Keratinocyte (primary cell): ENCODE measurements at places on chromosomes 5 and 9.
A peak's percentile ranks its signal among the peaks of the same experiment; 100 is the strongest.

DNA sequence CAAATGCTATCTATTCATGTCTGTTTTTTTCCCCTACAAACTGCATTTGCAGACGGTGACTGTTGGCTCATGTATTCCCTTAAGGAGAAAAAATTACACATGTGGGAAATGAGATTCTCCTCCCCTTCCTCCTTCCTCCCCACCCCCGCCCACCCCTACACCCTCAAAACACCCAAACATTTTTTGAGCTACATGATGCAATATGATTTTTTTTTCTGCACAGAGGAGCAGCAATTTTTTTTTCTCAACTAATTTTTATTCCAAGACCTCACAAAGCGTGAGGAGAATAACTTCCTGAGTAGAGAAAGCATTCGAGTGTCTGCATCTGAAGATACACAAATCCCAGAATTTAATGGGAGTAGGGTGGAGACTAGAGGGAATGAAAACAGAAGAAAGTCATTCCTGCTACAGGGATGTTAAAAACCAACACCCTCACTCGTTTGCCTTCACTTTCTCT, 118.1 kb downstream of the PRDM6 start:
- DNase-seq: no peak
- no peaks in the 10 kb centered on the region for H3K27me3 ChIP-seq
- no peak overlapping the region for H3K4me3 ChIP-seq
- no peak overlapping the region for H3K27ac ChIP-seq
- H3K4me1 ChIP-seq: peaks cover 7% of the 10 kb centered on the region

DNA sequence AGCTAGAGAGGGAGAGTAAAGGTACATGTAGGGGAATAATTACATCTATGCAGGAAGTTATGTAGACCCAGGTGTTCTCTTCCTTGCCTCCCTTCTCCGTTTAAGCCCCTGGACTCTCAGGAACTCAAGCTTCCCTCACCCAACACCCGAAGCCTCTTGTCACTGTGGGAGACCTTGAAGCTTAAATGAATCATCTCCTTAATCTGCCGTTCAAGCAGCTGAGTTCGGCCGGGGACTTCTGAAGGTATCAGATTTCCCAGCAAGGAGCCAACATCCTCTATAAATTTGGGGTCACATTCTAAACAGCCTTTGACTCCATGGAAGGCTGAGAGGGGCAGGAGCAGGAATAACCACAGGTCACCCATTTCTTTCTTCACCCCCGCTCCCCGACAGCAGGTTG, 412 bp downstream of the IZUMO3 start:
- no peak for DNase-seq
- H3K4me1 ChIP-seq: no peaks in the 10 kb centered on the region
- H3K27ac ChIP-seq: no peak overlapping the region
- H3K36me3 ChIP-seq: no peaks in the 10 kb centered on the region
- no peaks in the 10 kb centered on the region for H3K27me3 ChIP-seq

DNA sequence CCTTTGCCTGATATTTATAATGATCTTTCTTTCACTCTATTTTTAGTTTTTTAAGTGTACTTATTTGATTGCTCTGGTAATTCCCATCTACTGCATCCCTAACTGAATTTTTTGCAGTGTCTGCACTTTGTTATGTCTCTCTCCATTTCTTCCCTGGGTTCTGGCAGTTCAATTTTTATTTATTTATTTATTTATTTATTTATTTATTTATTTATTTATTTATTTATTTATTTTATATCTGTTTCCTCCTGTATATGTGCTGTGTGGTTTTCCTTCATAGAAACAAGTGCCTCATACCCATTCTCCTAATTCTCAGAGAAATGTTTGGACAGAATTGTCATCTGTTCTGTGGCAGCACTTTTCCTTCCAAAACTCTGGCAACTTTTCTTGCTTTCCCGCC, 2370.8 kb upstream of the WWC1 start:
- H3K4me1 ChIP-seq: no peaks in the 10 kb centered on the region
- no peak for DNase-seq
- no peak overlapping the region for H3K4me3 ChIP-seq
- H3K36me3 ChIP-seq: no peaks in the 10 kb centered on the region
- H3K27ac ChIP-seq: no peak overlapping the region
- no peaks in the 10 kb centered on the region for H3K27me3 ChIP-seq

DNA sequence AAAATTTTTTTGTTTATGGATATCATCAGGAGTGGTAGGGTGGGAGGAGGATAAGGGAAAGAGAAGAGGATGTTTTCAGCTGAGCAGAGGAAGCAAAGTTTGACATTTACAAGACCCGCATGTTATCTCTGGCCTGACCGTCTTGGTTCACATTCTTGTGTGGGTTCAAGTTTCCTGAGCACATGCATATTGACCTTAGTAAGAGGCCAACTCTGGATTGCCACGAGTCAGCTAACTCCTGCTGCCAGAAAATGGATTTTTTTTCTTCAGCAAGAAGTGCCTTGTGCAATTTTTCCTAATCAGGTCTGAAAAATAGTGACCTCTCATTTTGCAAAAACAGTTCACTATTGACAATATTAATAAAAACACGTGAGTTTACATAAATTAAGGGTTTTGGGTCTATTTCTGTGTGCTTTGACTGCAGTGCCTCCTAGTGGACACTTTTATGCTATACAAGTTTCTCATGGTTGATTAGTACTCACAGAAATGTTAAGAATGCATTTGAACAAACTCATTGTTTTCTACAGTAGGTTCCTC, 27.1 kb upstream of the BASP1 start:
- H3K27me3 ChIP-seq: no peaks in the 10 kb centered on the region
- no peak overlapping the region for H3K27ac ChIP-seq
- no peak overlapping the region for H3K4me3 ChIP-seq
- DNase-seq: peak; percentile 35
- H3K36me3 ChIP-seq: no peaks in the 10 kb centered on the region

DNA sequence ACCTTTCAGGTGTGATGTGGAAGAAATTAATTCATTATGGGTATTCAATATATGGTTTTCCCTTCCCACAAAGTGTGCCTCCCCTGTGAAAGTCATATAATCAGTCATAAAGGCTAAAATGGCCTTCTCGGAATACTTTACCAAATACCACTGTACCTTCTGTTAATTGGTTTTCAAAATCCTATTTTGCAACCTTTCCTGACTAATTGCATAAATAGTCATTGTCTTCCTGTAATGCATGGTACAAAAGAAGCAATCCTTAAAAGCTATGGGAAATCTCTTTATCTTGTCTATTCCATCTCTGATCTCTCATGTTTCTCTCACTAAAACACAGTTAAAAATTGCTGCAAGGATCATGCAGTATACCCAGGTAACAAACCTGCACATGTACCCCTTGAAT, 44.3 kb upstream of the UGCG start:
- H3K27me3 ChIP-seq: no peaks in the 10 kb centered on the region
- DNase-seq: no peak
- no peak overlapping the region for H3K4me3 ChIP-seq
- H3K4me1 ChIP-seq: peaks cover 35% of the 10 kb centered on the region
- no peaks in the 10 kb centered on the region for H3K36me3 ChIP-seq
- peak overlapping the region; percentile 62 for H3K27ac ChIP-seq

DNA sequence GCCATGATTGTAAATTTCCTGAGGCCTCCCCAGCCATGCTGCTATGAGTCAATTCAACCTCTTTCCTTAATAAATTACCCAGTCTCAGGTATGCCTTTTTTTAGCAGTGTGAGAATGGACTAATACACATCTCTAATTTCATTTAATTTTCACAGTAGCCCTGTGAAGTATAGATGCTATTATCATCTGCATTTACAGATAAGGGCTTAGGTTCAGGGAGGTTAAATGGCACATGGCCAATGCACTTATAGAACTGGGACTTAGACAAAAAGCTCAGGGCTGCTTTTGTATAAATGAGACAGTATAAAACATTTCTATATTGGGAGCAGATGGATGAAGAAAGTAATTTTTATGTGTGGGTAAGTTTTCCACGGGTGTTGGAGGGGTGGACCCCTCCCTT, 62.9 kb upstream of the PANK3 start:
- no peak for DNase-seq
- H3K4me3 ChIP-seq: no peak overlapping the region
- no peaks in the 10 kb centered on the region for H3K27me3 ChIP-seq
- H3K4me1 ChIP-seq: peaks cover 10% of the 10 kb centered on the region

- H3K4me1 ChIP-seq: peaks cover 39% of the 10 kb centered on the region
- DNase-seq: no peak
- no peaks in the 10 kb centered on the region for H3K27me3 ChIP-seq
- H3K36me3 ChIP-seq: no peaks in the 10 kb centered on the region
These were observed 5.7 kb upstream of the NOTCH1 start for GRCh38 chr9:136551401-136552116.

GRCh38 chr9:87606841-87607521, 109.3 kb downstream of the DAPK1 start:
- no peak overlapping the region for H3K27ac ChIP-seq
- H3K4me1 ChIP-seq: peaks cover 3% of the 10 kb centered on the region
- no peaks in the 10 kb centered on the region for H3K36me3 ChIP-seq

GRCh38 chr5:178404987-178405386, 172.4 kb upstream of the PHYKPL start:
- no peak overlapping the region for H3K27ac ChIP-seq
- no peak for DNase-seq
- no peaks in the 10 kb centered on the region for H3K27me3 ChIP-seq
- no peaks in the 10 kb centered on the region for H3K4me1 ChIP-seq

GRCh38 chr9:99400184-99400731, 178.2 kb downstream of the SEC61B start:
- DNase-seq: no peak
- no peaks in the 10 kb centered on the region for H3K4me1 ChIP-seq
- no peaks in the 10 kb centered on the region for H3K36me3 ChIP-seq
- no peak overlapping the region for H3K4me3 ChIP-seq
- no peaks in the 10 kb centered on the region for H3K27me3 ChIP-seq

- H3K4me3 ChIP-seq: no peak overlapping the region
- no peaks in the 10 kb centered on the region for H3K4me1 ChIP-seq
- DNase-seq: no peak
- peaks cover 6% of the 10 kb centered on the region for H3K36me3 ChIP-seq
These were observed 103.2 kb downstream of the LHFPL2 start for GRCh38 chr5:78545406-78545805.

GRCh38 chr5:89338935-89339334, 456.0 kb upstream of the MEF2C start:
- H3K36me3 ChIP-seq: no peaks in the 10 kb centered on the region
- H3K27me3 ChIP-seq: no peaks in the 10 kb centered on the region
- H3K4me3 ChIP-seq: no peak overlapping the region
- DNase-seq: no peak
- peaks cover 4% of the 10 kb centered on the region for H3K4me1 ChIP-seq
- H3K27ac ChIP-seq: no peak overlapping the region

- no peak for DNase-seq
- H3K4me1 ChIP-seq: no peaks in the 10 kb centered on the region
- no peaks in the 10 kb centered on the region for H3K27me3 ChIP-seq
- H3K36me3 ChIP-seq: peaks cover 12% of the 10 kb centered on the region
These were observed 28.6 kb downstream of the IER5L start for GRCh38 chr9:129149442-129149841.

DNA sequence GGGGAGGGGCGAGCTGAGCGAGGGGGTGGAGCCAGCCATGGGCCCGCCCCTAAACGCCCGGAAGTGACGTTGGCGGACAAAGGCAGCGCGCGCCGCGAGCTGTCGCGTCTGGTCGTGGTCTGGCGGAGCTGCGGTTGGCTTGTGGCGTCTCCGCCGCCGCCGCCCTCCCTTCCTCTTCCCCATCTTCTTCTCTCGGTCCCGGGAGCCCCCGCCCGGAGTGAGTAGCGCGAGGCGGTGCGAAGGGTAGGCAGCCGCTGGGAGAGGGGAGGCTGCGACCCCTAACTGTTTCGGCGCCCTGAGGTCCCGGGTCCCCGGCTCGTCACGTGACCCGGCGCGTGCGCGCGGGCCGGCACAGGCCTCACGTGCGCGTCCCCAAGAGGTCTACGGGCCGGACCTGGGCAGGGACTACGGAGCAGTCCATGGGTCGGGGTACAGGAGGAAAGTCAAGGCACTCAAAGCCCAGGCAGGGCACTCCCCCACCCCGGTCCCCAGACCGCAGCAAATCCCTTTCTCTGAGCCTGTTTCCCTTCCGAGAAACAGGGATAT, at the start of gene NTMT1:
Gene NTMT1, plus strand, starts transcription at position 85 of the 546 bp plus-strand sequence. CDS start 6,541 bp downstream, outside the sequence.
- no peak for DNase-seq
- peaks cover 11% of the 10 kb centered on the region for H3K36me3 ChIP-seq
- peak within 1 kb of the TSS; percentile 99 for H3K4me3 ChIP-seq
- H3K4me1 ChIP-seq: peaks cover 30% of the 10 kb centered on the region
- no peaks in the 10 kb centered on the region for H3K27me3 ChIP-seq

GRCh38 chr5:86500947-86501346, 116.8 kb upstream of the COX7C start:
- H3K27me3 ChIP-seq: no peaks in the 10 kb centered on the region
- no peak overlapping the region for H3K4me3 ChIP-seq
- H3K36me3 ChIP-seq: no peaks in the 10 kb centered on the region
- H3K27ac ChIP-seq: no peak overlapping the region
- no peak for DNase-seq
- no peaks in the 10 kb centered on the region for H3K4me1 ChIP-seq

GRCh38 chr5:71640408-71640807, 53.3 kb downstream of the MCCC2 start:
- no peaks in the 10 kb centered on the region for H3K27me3 ChIP-seq
- H3K36me3 ChIP-seq: peaks cover 5% of the 10 kb centered on the region
- H3K4me1 ChIP-seq: no peaks in the 10 kb centered on the region
- no peak for DNase-seq

DNA sequence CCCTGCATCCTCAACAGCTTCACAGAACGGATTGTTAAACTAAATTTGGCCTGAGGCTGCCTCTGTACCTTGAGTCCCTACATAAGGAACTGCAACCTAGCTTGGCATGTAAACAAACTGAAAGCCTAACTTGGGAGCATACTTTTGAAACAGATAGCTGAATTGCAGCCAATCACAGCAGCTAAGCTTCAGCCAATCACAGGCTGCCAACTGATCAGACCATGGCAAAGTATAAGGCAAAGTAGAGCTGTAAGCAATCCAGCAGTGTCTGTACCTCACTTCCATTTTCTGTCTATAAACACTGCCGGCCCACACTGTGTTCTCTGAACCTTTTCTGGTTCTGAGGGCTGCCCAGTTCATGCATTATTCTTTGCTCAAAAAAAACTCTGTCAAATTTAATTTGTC, 8.9 kb upstream of the ZNF483 start:
- H3K4me3 ChIP-seq: no peak overlapping the region
- no peaks in the 10 kb centered on the region for H3K36me3 ChIP-seq
- no peaks in the 10 kb centered on the region for H3K27me3 ChIP-seq
- no peak overlapping the region for H3K27ac ChIP-seq
- H3K4me1 ChIP-seq: peaks cover 13% of the 10 kb centered on the region
